ENCODE measurements at places on chromosomes 2 and 18. TPM values are rescaled to one million over a fixed set of nuclear protein-coding genes. Genes with fewer than 3 reads are reported as not detected.

MTX2 gene
- polyA plus RNA-seq = 13.8 TPM

TNFRSF11A gene
- 23.3 TPM for polyA plus RNA-seq

REG3A gene
- polyA plus RNA-seq = not detected

DNA sequence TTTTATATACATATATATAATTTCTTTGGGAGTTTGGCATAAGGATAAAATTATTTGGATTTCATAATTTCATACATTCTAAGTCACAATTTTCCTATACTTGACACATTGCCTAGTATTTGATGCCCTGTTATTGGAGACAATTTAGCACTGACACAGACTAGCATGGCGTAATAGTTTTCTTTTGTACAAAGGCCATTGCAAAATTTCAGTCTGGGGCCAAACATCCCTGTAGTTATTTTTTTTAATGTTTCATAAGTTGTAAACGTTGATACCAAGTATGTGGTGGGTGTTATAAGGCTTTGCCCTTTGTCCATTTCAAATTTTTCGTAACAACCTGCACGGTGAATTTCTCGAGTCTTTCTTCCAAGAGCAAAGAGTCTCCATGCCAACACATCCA is 95.7 kb upstream of the NRP2 start:
- H3K36me3 ChIP-seq = no peaks in the 10 kb centered on the region
- H3K4me3 ChIP-seq = no peak overlapping the region
- H3K27ac ChIP-seq = no peak overlapping the region
- DNase-seq = no peak

DNA sequence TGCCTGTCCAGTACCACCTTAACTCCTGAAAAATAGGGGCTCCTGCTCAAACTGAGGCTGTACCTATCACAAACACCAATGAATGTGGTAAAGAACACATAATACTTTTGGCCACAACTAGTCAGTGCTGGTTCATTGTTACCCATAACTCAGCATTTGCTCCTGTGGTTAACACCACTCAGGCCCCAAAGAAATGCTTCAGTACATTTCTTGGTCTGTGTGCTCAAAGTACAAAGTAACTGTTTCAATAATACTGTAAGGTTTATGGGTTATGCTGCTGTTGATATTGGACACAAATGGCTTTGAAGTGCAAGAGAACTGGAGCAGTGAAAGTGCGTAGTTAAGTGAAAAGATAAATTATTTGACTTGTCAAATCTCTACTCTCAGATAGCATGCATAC is 95.0 kb upstream of the TACR1 start:
- no peaks in the 10 kb centered on the region for H3K27me3 ChIP-seq
- no peak overlapping the region for H3K4me3 ChIP-seq
- DNase-seq = no peak
- H3K27ac ChIP-seq = no peak overlapping the region
- no peaks in the 10 kb centered on the region for H3K36me3 ChIP-seq

HOXD9 gene
- not detected for polyA plus RNA-seq

- no peak overlapping the region for H3K4me3 ChIP-seq
- H3K27ac ChIP-seq = no peak overlapping the region
- H3K36me3 ChIP-seq = no peaks in the 10 kb centered on the region
- no peak for DNase-seq
Observed at GRCh38 chr2:180524499-180524898, 455.9 kb upstream of the UBE2E3 start.

DNA sequence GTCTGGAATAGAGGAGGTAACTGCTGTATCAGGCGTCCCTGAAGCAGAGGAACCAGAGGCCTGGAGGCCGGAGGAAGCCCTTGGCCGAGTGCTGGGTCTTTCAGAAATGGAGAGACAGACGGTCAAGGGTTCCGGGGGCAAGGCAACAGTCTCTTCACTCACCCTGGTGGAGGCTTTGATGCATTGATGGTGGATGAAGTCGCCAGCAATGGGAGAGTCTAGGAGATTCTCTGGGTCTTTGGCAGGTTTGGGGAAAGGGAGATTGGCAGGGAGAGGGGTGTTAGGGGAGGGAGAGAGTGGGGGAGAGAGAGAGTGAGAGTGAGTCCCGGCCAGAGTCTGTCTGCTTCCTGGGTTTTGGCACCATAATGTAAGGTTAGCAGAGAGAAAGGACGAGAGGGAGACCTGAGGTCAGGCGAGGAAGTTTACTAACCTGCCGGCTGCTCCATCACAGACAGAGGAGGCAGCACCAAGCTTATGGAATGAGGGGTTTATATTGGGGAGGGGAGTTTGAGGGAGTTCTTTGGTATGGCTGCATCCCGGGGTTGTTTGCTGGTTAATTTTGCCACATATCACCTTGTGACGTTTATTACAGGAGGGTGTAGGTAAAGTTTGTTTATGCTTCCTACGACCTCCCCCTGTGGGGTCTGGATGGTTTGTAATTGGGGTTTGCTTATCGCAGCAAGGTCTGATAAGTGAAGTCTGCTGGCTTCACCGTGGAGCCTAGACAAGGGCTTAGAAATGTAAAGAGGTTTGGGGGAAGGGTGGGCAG is 19.6 kb downstream of the COMMD1 start:
- no peak for DNase-seq
- H3K4me1 ChIP-seq = no peaks in the 10 kb centered on the region
- peaks cover 10% of the 10 kb centered on the region for H3K36me3 ChIP-seq
- H3K27ac ChIP-seq = no peak overlapping the region
- H3K4me3 ChIP-seq = no peak overlapping the region
- no peaks in the 10 kb centered on the region for H3K27me3 ChIP-seq

- no peaks in the 10 kb centered on the region for H3K27me3 ChIP-seq
- no peak for DNase-seq
- no peak overlapping the region for H3K27ac ChIP-seq
Observed at GRCh38 chr2:2542966-2543611, 212.0 kb upstream of the MYT1L start.

Data from immature natural killer cell (primary cell).